ENCODE measurements at places on chromosomes 1 and 21.

- no peak for DNase-seq
These were observed 312.5 kb upstream of the ZRANB2 start for GRCh38 chr1:71393301-71393700.

GRCh38 chr1:224683936-224684335 lies 67.8 kb downstream of the CNIH3 start:
- no peak for DNase-seq

GRCh38 chr1:1826356-1827088 lies 48.3 kb upstream of the NADK start:
- no peak for DNase-seq

DNA sequence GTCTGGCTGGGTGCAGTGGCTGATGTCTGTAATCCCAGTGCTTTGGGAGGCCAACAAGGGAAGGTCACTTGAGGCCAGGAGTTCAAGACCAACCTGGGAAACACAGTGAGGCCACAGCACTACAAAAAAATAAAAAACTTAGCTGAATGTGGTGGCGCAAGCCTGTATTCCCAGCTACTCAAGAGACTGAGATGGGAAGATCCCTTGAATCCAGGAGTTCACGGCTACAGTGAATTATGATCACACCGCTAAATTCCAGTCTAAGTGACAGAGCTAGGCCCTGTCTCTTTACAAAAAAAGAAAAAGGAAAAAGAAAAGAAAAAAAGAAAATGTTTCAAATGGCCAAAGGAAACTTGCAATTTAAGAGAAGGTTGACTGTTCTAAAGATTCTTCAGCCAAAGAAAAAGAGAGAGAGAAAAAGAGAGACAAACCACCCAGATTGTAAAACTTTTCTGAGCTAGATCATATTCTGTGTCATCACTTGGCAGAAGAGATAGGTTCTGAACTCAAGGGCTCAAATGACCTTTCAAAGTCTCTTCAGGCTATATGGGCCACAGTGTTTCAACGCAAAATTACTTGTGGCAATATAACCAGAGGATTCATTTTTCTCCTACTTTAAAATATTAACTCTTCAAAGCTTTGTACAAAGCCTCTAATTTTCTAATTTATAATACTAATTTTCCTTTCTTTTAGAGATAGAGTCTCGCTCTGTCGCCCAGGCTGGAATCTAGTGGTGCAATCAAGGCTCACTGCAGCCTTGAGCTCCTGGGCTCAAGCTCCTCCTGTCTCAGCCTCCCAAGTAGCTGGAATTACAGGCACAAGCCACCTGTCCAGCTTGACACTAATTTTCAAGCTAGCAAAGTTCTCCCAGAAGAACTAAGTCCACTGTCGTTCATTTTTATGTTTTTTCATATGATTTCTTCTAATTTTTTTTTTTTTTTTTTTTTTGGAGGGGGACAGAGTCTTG lies 20.5 kb downstream of the ARID4B start:
- DNase-seq, result no peak

- no peak for DNase-seq
These were observed 1.1 kb upstream of the DMBX1 start for GRCh38 chr1:46488343-46489168.

- DNase-seq, result no peak
These were observed 8.3 kb downstream of the ACTRT2 start for GRCh38 chr1:3029481-3029961.

GRCh38 chr1:45722809-45723208 lies 27.6 kb downstream of the IPP start:
- no peak for DNase-seq

- no peak for DNase-seq
These were observed 71.4 kb downstream of the ZNF281 start for GRCh38 chr1:200338451-200338850.

Measured in HS-5 (cell line).